ENCODE measurements at places on chromosomes 2 and 18. TPM values are rescaled to one million over a fixed set of nuclear protein-coding genes. Genes with fewer than 3 reads are reported as not detected.

The LRP2 gene
- total RNA-seq = not detected

The NLRC4 gene
- total RNA-seq = not detected

The ITPRIPL1 gene
- not detected for total RNA-seq

The NAT8 gene
- total RNA-seq = not detected

The NDUFB3 gene
- total RNA-seq = 93.1 TPM

The TTLL4 gene
- 57.1 TPM for total RNA-seq

The PER2 gene
- 22.9 TPM for total RNA-seq

The DARS1 gene
- total RNA-seq = 54.3 TPM

The DYSF gene
- 10.6 TPM for total RNA-seq

GRCh38 chr2:80348953-80349352 is 44.4 kb upstream of the LRRTM1 start:
- H3K27me3 ChIP-seq = peaks cover 2% of the 10 kb centered on the region
- no peak overlapping the region for H3K27ac ChIP-seq
- H3K4me3 ChIP-seq = no peak overlapping the region
- no peak for DNase-seq
- H3K4me1 ChIP-seq = no peaks in the 10 kb centered on the region

DNA sequence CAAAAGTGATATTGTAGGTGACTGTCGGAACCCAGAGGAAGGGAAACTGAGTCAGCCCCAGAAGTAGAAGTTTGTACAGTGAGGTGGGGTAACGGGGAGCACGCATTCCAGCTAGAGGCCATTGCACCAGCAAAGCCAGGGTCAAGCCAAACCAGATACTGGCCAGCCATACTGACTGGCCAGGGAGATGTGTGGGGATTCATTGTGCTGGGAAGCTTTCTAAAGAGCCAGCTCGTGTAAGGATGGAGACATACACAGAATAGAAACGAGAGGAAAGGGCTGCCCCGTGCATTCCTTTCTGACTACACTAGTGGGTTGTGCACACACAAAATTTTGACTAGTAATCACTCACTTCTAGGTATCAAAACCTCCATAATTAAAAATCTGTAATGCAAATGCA is 175.3 kb upstream of the PID1 start:
- no peaks in the 10 kb centered on the region for H3K36me3 ChIP-seq
- H3K27me3 ChIP-seq = no peaks in the 10 kb centered on the region
- peaks cover 17% of the 10 kb centered on the region for H3K4me1 ChIP-seq
- DNase-seq = no peak

- peak overlapping the region; percentile 39 for H3K4me3 ChIP-seq
- peak; percentile 38 for DNase-seq
- peaks cover 3% of the 10 kb centered on the region for H3K27me3 ChIP-seq
- no peaks in the 10 kb centered on the region for H3K4me1 ChIP-seq
Measured at GRCh38 chr18:34493099-34493544, 217.0 kb upstream of the DTNA start.

- H3K27me3 ChIP-seq = no peaks in the 10 kb centered on the region
- H3K4me3 ChIP-seq = no peak overlapping the region
- no peaks in the 10 kb centered on the region for H3K4me1 ChIP-seq
- DNase-seq = no peak
- no peaks in the 10 kb centered on the region for H3K36me3 ChIP-seq
Measured at GRCh38 chr2:235658351-235659174, 164.7 kb downstream of the AGAP1 start.

DNA sequence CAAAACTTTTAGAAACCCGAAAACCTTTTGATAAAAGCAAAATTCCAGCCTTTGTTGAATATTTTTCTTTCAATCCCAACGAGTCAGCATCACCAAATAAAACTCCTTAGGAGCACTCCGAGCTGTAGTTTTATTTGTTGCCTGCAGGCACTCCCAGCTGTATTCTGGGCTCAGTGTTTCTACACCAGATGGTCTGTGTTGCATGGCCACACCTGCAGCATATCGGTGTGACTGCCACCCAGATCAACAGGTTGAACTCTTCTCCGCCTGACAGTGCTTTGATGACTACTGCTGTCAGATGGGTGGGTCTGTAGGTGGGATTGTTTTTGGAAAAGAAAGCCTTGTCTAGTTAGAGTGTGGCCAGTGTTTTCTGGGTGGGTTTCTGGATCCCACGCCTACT is 32.7 kb downstream of the APCDD1 start:
- H3K4me1 ChIP-seq = no peaks in the 10 kb centered on the region
- H3K27me3 ChIP-seq = no peaks in the 10 kb centered on the region
- no peak for DNase-seq
- no peaks in the 10 kb centered on the region for H3K36me3 ChIP-seq

- peak; percentile 53 for DNase-seq
- peaks cover 4% of the 10 kb centered on the region for H3K36me3 ChIP-seq
- H3K4me1 ChIP-seq = peaks cover 33% of the 10 kb centered on the region
- H3K27ac ChIP-seq = peak overlapping the region; percentile 27
- H3K4me3 ChIP-seq = no peak overlapping the region
Measured at GRCh38 chr2:111168528-111169239, 48.0 kb downstream of the BCL2L11 start.

GRCh38 chr2:150811259-150811855 is 323.9 kb upstream of the RND3 start:
- DNase-seq = no peak
- no peaks in the 10 kb centered on the region for H3K4me1 ChIP-seq
- no peak overlapping the region for H3K27ac ChIP-seq
- no peaks in the 10 kb centered on the region for H3K27me3 ChIP-seq
- H3K4me3 ChIP-seq = no peak overlapping the region
- no peaks in the 10 kb centered on the region for H3K36me3 ChIP-seq

- H3K27me3 ChIP-seq = no peaks in the 10 kb centered on the region
- H3K27ac ChIP-seq = peak overlapping the region; percentile 82
- peak; percentile 59 for DNase-seq
- H3K4me1 ChIP-seq = peaks cover 38% of the 10 kb centered on the region
Measured at GRCh38 chr18:7950380-7951136, 383.4 kb downstream of the PTPRM start.

DNA sequence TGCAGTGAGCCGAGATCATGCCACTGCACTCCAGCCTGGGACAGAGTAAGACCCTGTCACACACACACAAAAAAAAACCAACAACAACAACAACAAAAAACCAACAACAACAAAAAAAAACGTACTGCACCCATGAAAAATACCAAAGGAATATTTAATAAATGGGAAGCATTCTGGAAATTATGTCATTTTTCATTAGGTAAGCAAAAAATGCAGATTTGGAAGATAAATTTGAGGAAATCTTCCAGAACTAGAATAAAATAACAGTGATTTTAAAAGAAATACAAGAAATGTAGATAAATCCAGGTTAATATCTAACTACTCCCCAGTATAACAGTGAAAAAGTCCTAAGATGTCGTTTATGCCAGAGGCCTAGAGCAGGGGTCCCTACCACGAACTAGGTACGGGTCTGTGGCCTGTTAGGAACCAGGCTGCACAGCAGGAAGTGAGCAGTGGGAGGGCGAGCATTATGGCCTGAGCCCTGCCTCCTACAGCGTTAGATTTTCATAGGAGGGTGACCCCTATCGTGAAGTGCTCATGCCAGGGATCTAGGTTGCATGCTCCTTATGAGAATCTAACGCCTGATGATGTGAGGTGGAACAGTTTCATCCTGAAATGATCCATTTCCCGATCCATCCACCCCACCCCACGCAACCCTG is 21.5 kb downstream of the FAM161A start:
- no peak overlapping the region for H3K27ac ChIP-seq
- H3K4me3 ChIP-seq = no peak overlapping the region

DNA sequence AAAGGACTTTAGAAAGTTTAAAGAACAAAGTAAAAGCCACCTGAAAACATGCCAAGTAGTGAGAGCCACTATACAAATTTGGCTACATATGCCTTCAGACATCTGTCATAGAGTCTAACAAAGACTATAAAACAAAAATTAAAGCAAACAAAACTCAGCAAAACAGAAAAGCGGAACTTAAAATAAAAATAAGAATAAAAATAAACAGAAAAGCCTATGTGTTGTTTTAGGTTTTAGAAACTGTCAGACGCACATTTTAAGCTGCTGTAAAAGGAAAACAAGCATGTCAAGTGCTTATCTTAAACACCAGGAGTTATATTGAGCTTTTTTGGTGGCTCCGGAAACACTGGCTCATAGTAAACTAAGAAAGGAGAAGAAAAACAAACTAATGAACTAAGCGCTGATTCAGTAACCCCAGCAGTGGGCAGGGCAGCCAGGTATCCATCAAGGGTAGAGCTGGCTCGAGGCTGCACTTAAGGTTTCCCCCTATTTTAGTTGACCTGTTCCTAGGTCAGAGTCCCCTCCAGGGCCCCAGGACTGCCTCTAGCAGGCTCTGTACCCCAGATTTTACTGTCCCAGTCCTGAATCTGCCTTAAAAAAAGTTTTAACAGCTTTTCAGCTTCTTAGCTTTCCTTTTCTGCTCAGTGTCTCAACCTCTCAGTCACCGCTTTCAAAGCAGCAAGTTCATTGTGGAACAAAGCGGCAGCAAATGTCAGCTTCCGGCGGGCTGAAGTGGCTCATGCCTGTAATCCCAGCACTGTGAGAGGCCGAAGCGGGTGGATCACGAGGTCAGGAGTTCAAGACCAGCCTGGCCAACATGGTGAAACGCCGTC is 15.4 kb upstream of the RMC1 start:
- H3K4me1 ChIP-seq = no peaks in the 10 kb centered on the region
- DNase-seq = no peak
- no peak overlapping the region for H3K27ac ChIP-seq
- no peaks in the 10 kb centered on the region for H3K27me3 ChIP-seq
- no peaks in the 10 kb centered on the region for H3K36me3 ChIP-seq
- no peak overlapping the region for H3K4me3 ChIP-seq

GRCh38 chr2:96952976-96953610 is 33.3 kb downstream of the FAM178B start:
- no peaks in the 10 kb centered on the region for H3K27me3 ChIP-seq
- H3K36me3 ChIP-seq = no peaks in the 10 kb centered on the region
- DNase-seq = no peak
- H3K4me3 ChIP-seq = no peak overlapping the region
- no peak overlapping the region for H3K27ac ChIP-seq

GRCh38 chr2:119921825-119922224 is 91.1 kb upstream of the EPB41L5 start:
- 0 out of 2 replicates have a peak, but pooled peaks cover 3% of the 10 kb centered on the region for H3K36me3 ChIP-seq
- no peak for DNase-seq

DNA sequence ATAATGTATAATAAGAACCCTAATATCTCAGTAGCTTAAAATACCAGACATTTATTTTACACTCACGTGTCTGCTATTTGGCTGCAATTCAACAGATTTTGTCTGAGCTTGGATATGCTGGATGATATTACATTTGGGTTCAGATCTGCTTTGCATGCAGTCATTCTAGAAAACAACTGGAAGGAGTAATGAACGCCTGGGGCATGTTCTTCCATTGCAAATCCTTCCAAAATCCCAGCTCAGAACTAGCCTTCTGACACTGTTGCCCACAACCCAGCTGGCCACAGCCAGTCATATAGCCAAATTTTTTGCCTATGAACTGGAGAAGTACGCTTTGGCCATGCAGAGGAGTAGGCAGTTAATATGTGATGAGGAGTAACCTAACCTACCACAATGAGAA is 597.8 kb upstream of the VRK2 start:
- H3K4me1 ChIP-seq = no peaks in the 10 kb centered on the region
- no peaks in the 10 kb centered on the region for H3K27me3 ChIP-seq
- H3K27ac ChIP-seq = no peak overlapping the region
- H3K4me3 ChIP-seq = no peak overlapping the region

GRCh38 chr2:8314063-8314462 is 367.8 kb upstream of the ID2 start:
- no peaks in the 10 kb centered on the region for H3K36me3 ChIP-seq
- H3K27me3 ChIP-seq = peaks cover 60% of the 10 kb centered on the region
- no peak overlapping the region for H3K4me3 ChIP-seq
- H3K4me1 ChIP-seq = no peaks in the 10 kb centered on the region
- no peak overlapping the region for H3K27ac ChIP-seq
- no peak for DNase-seq

GRCh38 chr2:10764096-10764785 is 42.8 kb downstream of the ATP6V1C2 start:
- H3K27me3 ChIP-seq = no peaks in the 10 kb centered on the region
- peaks cover 12% of the 10 kb centered on the region for H3K4me1 ChIP-seq
- no peaks in the 10 kb centered on the region for H3K36me3 ChIP-seq

GRCh38 chr2:60070196-60070595 is 483.3 kb downstream of the BCL11A start:
- no peaks in the 10 kb centered on the region for H3K4me1 ChIP-seq
- H3K27me3 ChIP-seq = peaks cover 91% of the 10 kb centered on the region
- H3K36me3 ChIP-seq = no peaks in the 10 kb centered on the region
- no peak for DNase-seq
- no peak overlapping the region for H3K4me3 ChIP-seq
- H3K27ac ChIP-seq = no peak overlapping the region

- peaks cover 37% of the 10 kb centered on the region for H3K4me1 ChIP-seq
- H3K4me3 ChIP-seq = peak overlapping the region; percentile 97
Measured at GRCh38 chr2:159712929-159713420, 669 bp downstream of the MARCHF7 start.

- H3K36me3 ChIP-seq = no peaks in the 10 kb centered on the region
- H3K4me3 ChIP-seq = no peak overlapping the region
- peaks cover 4% of the 10 kb centered on the region for H3K4me1 ChIP-seq
- no peak for DNase-seq
- no peaks in the 10 kb centered on the region for H3K27me3 ChIP-seq
- no peak overlapping the region for H3K27ac ChIP-seq
Measured at GRCh38 chr18:59737776-59738300, 40.6 kb upstream of the CCBE1 start.

DNA sequence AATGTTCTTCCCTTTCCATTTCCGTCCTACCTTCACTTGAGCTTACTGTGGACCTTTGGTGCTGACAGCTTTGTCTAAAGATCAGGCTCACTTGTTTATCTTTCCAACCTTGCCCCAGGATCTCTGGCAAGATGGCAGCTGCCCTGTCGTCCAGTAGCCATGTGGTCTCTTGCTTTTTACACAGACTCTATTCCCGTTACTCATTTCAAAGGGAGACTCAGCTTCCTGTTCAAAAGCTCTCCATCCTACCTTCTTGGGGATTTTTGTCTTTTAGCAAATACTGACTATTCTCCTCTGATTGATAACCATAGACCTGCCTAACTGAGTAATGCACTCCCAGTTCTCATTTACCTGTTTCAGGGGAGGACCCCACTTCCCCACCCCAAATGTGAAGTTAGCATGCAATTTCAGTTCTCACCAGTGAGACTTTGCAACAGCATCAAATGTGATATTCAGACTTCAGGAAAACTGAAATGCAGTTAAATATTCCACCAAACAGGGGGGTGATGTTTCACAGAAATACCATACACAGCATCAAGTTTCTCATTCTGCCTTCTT is 184.4 kb downstream of the MYO3B start:
- H3K4me1 ChIP-seq = no peaks in the 10 kb centered on the region
- no peak overlapping the region for H3K27ac ChIP-seq
- no peaks in the 10 kb centered on the region for H3K36me3 ChIP-seq

DNA sequence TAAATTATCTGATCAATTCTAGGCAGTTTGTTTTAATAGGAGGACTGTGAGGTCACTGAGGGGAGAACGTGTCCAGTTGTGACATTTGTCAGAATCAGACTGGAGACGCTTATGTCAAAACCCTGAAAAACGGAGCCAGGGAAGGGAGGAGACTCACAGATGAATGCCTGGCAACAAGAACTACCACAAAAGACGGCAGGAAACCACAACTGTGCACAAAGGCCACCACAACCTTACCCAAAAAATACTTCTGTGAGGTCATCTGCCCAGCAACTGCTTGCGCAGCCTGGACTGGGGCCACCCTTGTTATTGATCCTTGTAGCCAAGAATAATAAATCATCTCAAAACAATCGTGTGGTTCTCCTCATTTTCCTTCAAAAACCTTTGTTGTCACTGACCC is 173.0 kb upstream of the ALKAL2 start:
- peak; percentile 74 for DNase-seq
- H3K4me3 ChIP-seq = no peak overlapping the region
- no peak overlapping the region for H3K27ac ChIP-seq
- peaks cover 10% of the 10 kb centered on the region for H3K27me3 ChIP-seq
- peaks cover 29% of the 10 kb centered on the region for H3K4me1 ChIP-seq

GRCh38 chr2:196233805-196234475 is 62.6 kb upstream of the STK17B start:
- H3K27me3 ChIP-seq = no peaks in the 10 kb centered on the region
- DNase-seq = no peak
- H3K4me1 ChIP-seq = peaks cover 37% of the 10 kb centered on the region
- no peak overlapping the region for H3K4me3 ChIP-seq
- peak overlapping the region; percentile 92 for H3K27ac ChIP-seq
